Smooth muscle cell of the pulmonary artery (primary cell): ENCODE measurements at places on chromosomes 7 and 10. TPM values are rescaled to one million over a fixed set of nuclear protein-coding genes. Genes with fewer than 3 reads are reported as not detected.

SLC18A3 gene
- total RNA-seq, result not detected in 2 replicates

ADGRA1 gene
- total RNA-seq, result not detected in 2 replicates

TMEM254 gene
- total RNA-seq, result 8.7 and 9.5 TPM in 2 replicates

CDNF gene
- 0.59 and 2.6 TPM in 2 replicates for total RNA-seq

ANKRD1 gene
- 23.2 and 24.2 TPM in 2 replicates for total RNA-seq

TEX47 gene
- not detected in 2 replicates for total RNA-seq

PRF1 gene
- total RNA-seq, result not detected in 2 replicates

MMRN2 gene
- 6.2 and 6.3 TPM in 2 replicates for total RNA-seq

TMEM139 gene
- 0.23 TPM in 1 of 2 replicates, not detected in the other for total RNA-seq

RAMP3 gene
- total RNA-seq, result not detected in 2 replicates
